ENCODE measurements at places on chromosomes 7 and 10.

- no peak for DNase-seq
These were observed 28.4 kb upstream of the CHCHD3 start for GRCh38 chr7:133110312-133110711.

GRCh38 chr7:151626422-151627115 lies 106.9 kb upstream of the RHEB start:
- DNase-seq: no peak

DNA sequence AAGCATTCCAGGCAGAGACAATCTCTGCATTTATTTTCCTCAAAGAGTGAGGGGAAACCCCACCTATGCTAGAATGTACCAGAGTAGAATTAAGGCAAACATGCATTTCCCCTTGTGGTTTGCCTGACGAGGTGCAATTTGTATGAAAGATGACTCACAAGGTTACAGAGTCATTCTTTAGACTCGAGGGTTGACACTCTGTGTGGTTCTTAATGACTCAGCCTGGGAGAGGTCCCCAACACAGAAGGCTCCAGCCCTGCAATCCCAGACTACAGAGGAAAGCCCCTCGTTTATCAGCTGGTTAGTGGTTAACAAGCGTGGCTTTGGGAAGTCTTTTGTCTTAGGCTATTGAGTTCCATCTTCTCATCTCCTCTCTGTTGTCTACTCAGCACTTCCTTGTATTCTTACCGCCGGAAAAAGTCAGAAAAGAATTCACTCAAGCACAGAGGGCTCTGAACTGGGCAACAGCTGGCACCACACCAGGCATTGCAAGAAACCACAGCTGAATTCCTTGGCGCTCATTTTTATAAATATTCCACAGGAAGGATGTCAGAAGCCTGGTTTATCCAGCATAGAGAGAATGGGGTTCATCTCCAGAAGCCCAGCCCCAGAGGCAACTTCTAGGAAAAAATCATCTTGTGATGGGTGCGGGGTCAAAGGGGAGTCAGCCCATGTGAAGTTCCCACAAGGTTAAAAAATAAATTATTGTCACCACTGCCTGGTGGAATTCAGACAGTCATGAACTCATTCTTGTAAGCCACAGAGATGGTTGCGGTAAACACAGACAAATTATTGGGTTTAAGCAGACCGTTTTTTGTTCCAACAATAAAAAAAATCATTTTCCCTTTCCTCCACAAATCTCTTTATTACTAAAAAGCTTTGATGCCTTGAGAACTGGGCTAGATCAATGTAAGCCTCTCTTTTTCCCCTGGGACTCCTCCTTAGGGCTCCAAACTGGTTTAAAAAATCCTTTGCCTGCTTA lies 24.5 kb upstream of the SVIL start:
- DNase-seq: peak; percentile 20

GRCh38 chr7:21338728-21339164 lies 89.1 kb upstream of the SP4 start:
- no peak for DNase-seq

DNA sequence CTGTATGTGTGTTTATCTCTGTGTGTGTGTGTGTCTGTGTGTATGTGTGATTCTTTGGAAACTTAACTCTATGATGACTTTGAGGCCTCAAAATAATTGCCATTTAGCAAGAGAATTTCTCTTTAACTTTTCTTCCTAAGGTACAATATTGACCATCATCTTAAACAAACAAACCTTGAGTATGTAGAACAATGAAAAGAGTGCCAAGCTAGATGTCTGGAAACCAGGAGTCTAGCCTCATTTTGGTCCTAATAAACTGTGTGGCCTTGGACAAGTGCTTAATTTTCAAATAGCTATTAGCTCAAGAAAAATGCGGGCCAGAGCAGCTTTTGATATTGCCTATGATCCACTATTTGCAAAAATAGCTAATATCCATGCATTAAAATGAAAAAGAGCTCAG lies 119.3 kb downstream of the RNLS start:
- no peak for DNase-seq

- no peak for DNase-seq
These were observed 158.5 kb upstream of the AUTS2 start for GRCh38 chr7:69439636-69440325.

DNA sequence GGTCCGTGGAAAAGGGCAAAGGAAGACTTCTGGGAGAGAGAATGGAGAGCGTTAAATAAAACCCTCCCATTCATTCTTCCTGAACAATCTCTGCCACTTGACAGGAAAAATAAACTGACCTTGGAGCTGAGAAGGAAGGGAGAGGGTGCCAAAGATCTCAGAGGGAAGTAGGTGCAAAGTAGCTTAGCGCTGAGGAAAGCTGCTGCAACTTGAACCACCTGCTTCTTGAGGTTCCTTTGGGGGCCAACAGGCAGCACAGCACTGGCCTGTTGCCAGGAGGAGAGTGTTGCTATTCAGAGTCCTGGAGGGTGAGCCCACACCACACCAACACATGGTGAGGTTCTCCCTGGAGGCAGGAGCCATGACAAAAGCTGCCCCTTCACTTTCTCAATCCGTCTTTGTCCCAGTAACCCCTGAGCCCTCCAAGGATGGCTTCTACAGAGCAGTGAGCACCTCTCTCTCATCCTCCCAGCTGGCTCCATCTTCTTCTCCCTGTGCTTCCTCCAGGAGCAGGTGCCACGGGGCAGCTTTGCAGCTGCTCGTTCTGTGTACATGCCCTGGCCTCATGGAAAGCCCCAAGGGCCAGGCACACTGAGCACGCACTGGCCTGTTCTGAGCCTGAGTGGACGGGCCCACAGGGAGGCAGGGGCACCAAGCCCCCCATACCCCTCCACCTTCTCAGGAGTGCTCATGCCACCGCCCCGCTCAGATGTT lies 101.3 kb downstream of the STRA8 start:
- no peak for DNase-seq

DNA sequence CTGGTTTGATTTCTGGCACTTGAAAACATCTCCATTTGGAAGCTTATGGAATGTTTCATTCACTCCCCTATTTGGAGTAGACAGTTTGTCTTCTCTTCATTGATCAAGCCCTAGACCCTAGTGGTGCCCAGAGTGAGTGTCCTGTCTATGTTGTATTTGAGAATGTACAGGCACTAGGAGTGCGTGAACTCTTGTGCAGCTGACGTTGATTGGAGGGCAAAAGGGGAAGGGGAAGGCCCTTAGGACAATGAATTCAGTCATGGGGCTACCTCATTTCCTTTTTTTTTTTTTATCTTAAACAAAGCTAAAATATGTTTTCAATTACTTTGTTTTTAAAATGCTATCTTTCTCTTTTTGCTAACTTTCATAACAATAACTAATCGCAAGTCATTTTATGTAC lies 66.5 kb downstream of the ADD3 start:
- DNase-seq: no peak

DNA sequence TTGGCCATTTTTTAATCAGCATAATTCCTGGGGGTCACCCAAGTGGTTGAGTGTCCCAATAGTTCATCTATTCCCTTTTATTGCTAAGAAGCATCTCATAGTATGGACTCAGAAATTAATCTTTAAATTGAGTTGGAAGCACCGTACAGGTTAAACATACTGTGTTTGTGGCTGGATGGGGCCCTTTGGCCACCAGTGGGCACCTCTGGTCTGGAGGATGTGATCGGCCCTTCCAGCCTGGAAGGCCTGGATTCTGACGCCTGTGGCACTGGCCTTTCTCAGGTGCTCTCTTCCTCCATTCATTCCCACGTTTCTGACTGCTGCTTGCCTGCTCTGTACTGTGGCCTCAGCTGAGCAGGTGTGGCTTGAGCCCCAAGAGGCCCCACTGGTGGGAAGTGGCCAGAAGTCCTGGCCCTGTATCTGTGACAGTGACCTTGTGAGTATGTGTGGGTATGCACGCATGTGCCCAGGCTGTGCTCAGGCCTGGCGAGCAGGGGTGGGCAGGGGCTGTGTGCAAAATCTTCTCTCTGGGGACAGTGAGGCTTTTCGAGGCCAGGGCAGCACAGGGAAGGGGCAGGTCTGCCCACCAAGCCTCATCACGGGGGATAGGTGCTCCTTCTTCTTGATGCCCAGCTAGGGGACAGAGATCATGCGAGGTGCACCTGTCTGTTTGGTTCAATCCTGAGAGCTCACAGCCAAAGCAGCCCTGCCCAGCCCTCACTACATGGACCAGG lies 30.1 kb downstream of the LDB3 start:
- no peak for DNase-seq

All from NCI-H446 (cell line).